Midbrain (tissue), 1 donor: ENCODE measurements at places on chromosomes 12 and 14.

- no peak for DNase-seq
These were observed 7.0 kb downstream of the PSMB11 start for GRCh38 chr14:23049011-23049410.

GRCh38 chr14:32762886-32763285, 175.8 kb upstream of the NPAS3 start:
- DNase-seq, result no peak

- no peak for DNase-seq
These were observed 12.5 kb downstream of the SELPLG start for GRCh38 chr12:108621161-108621560.

DNA sequence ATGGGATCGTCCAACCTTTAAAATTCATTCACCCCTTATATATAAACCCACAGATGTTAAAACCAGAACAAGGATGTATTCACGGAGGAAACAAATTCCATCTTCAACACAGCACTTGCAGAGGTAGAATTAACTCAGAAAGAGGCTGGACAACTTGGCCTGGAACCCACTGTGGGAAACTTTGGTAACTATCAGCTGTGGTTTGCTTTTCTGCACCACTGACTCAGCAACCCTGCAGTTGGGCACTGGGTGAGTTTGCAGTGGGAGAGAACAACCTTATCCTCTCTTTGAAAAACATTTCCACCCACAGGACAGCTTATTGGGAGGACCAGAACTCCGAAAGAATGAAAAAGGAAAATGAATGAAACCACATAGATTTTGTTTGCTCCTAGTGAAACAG, 66.3 kb downstream of the ZNF664 start:
- DNase-seq, result no peak

DNA sequence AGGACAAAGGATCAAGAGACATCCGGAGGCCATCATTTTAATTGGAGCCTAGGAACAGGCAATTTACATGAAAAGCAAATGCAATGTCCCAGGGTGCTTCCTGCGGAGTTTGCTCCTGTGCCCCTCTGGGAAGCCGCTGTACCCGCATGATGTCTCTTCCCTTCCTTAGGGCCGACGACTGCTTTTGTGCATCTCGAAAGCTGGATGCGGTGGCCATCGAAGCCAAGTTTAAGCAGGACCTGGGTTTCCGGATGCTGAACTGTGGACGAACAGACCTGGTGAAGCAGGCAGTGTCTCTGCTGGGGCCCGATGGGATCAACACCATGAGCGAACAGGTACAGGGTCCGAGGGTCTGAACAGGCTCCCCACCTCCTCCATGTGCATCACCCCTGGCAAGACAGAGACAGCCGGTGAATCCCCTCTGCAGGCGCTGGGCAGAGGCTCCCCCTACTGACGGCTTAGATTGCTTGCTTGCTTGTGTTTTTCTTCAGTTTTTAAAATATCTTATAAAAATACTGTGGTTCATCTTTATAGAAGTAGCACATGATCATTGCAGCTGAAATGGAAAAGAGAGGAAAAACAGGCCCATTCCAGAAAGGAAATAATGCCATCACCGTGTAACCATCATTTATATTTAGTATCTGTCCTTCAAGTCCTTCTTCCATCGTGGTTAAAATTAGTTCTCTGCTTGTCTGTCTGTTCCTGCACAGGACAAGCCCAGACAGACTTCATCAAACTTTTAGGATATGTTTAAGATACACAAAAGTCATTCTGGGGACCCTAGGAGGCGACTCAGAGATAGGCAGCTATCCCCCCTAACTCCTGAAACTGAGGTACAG, 75.4 kb upstream of the PWP1 start:
- DNase-seq, result no peak

DNA sequence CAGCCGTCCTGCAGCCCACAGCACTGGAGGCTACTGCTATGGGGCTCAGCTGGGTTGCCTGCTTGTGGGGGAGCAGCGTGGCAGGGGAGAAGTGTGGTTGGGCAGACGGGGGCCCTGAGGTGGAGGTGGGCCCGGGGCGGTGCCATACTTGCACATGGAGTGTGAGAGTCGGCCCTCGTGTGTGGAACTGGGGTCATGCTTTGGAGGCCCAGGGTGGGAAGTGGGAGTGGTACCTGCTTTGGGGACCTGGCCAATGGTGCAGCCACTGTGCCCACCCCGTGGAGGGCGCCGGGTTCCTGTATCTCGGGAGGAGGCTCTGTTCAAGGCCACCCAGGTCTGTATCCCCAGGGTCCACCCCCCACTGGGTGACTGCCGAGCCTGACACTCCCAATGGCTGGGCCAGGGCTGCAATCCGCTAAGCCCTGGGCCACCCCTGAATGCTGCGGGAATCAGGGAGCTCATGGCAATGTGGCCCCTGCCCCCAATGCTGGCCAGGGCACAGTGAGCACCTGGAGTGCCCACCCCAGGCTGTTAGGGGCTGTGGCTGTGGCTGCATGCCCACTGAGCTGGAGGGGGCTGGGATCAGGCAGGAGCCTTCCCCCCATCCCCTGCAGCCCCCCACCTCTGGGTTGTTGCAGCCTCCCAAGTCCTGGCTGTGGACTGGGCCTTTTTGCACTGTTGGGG, 157.9 kb upstream of the SLC38A2 start:
- no peak for DNase-seq

GRCh38 chr14:87992346-87992717, 650 bp downstream of the GALC start:
- peak; percentile 69 for DNase-seq

- peak; percentile 39 for DNase-seq
These were observed 58.1 kb upstream of the CCND2 start for GRCh38 chr12:4215229-4216186.

GRCh38 chr14:59116984-59117415, 71.5 kb upstream of the DAAM1 start:
- DNase-seq, result no peak

GRCh38 chr14:30312214-30312613, 246.7 kb upstream of the G2E3 start:
- no peak for DNase-seq

DNA sequence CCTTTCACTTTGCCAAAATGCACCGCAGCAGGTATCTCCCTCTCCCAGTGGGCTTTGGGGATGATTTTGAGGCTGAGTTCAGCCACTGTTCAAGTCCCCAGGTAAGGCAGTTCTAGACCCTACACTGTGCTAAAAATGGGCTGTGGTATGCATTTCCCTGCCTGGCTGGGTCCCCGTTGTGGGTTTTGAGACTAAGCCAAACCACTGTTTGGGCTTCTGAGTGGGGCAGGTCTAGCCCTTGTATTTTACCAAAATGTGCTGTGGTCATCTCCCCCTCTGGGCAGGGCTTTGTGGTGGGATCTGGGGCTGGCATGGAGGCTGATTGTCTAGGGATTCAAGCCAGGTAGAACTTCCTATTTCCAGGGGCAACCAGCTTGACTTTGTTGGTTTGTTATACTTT, 13.6 kb upstream of the OR4Q3 start:
- no peak for DNase-seq

- DNase-seq, result no peak
These were observed 160.1 kb downstream of the PDZRN4 start for GRCh38 chr12:41348198-41348597.

DNA sequence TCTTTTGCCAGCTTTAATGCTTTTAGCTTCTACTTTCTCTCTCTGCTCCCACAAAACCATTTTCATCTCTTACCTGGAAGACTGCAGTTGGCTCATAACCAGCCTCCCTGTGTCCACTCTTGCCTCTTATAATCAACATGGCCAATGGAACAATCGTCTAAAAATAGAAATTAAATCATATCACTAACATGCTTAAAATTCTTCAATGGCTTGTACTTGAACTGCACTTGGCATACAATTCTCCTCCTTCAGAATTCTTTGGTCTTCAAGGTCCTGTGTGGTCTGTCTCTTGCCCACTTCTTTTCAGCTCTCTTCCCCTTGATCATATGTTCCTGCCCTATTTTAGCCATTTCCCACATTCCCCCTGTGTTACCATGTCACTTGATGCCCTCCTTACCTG, 342.2 kb downstream of the ATP23 start:
- DNase-seq, result no peak

GRCh38 chr14:49679271-49679670, 8.7 kb downstream of the POLE2 start:
- no peak for DNase-seq

- DNase-seq, result no peak
These were observed 196.1 kb downstream of the TBX5 start for GRCh38 chr12:114209861-114210260.

GRCh38 chr12:28568118-28568517, 377.9 kb downstream of the CCDC91 start:
- DNase-seq, result no peak

GRCh38 chr14:41403360-41403759, 203.3 kb upstream of the LRFN5 start:
- DNase-seq, result no peak

- no peak for DNase-seq
These were observed 12.3 kb downstream of the ALDH1L2 start for GRCh38 chr12:105071981-105072380.

DNA sequence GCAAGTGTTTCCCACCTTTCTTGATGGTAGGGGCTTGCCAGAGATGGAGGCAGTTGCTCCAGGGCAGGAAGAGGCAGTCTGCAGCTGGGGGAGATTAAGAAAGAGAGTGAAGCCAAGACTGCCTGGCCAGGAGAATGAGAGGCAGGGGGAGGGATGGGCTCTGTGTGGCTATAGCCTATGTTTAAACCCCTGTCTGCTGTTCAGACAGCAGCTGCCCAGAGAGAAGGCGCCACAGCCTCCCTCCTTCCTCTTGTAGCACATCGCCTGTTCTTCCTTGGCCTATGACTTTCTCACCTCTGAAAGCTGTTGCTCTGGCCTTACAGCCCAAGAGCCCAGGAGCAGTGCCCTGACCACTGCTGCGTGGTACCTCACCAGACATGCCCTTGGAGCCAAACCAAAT, 61.7 kb downstream of the EMP1 start:
- DNase-seq, result no peak

DNA sequence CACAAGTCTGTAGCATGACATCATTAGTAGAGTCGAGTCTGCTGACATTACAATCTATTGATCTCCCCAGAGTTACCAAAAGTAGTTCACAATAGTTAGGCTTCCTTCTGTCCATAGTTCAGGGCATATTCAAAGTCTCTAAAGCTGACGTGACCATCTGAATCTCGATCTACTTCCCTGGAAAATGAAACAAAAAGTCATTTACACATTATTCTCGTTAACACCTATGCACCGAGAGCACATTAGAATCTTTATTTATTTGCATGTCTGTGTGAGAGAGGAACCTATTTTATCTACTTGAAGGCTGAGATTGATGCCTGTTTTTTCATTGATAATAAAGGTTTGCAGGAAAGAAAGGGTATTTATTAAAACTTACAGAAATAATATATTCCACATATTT, 157.4 kb downstream of the EFCAB11 start:
- no peak for DNase-seq

- DNase-seq, result no peak
These were observed 20.6 kb upstream of the CLEC2D start for GRCh38 chr12:9648701-9649531.

DNA sequence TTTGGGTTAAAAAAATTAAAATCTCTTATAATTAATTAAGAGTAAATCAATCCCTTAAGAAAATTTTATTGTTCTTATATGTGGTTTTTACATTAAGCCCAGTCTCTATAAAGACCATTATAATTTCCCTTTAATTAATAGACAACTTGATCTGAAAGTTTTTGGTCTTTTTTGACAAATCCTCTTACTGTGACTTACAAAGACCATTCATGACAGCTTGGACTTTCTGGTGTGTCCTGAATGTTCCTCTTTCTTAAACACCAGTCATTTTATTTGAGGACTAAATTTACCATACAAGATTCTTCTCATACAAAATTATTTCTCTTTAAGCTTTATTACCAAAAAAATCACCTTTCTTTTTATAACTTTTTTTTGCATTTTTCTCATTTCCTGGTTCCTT, 368.3 kb downstream of the ADGRD1 start:
- no peak for DNase-seq

- DNase-seq, result no peak
These were observed at the start of gene PRICKLE1 for GRCh38 chr12:42589465-42590329. TSS of gene PRICKLE1 (minus strand) at chr12:42589746. CDS start at chr12:42472516, 117,230 bp downstream.

DNA sequence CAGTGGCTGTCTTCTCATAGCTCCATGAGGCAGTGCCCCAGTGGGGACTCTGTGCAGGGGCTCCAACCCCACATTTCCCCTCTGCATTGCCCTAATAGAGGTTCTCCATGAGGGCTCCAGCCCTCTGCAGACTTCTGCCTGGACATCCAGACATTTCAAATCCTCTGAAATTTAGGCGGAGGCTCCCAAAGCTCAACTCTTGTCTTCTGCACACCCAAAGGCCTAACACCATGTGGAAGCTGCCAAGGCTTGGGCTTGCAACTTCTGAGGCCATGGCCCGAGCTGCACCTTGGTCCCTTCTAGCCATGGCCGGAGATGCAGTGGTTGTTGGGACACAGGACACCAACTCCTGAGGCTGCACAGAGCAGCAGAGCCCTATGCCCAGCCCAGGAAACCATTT, 20.5 kb upstream of the PPP2R5C start:
- DNase-seq, result no peak

DNA sequence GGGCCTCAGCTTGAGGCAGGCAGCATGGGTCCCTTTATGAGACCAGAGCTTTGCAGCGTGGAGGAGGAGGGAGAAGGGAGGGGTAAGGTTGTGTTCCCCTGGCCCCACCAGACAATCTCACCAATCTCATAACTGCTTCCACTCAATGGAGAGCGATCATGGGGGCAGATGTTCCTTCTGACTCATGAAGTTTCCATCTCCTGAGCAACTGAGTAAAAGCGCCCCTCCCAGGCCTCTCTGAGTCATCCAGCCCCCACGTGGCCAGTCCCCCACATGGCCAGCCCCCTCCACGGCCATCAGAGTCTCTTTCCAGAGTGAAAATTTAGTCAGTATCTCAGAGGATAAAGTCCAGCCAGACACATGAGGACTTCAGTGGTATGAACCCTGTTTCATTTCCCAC, 39.2 kb upstream of the PLXNC1 start:
- DNase-seq, result no peak

- no peak for DNase-seq
These were observed 306.1 kb downstream of the ZFP36L1 start for GRCh38 chr14:68486809-68487208.

DNA sequence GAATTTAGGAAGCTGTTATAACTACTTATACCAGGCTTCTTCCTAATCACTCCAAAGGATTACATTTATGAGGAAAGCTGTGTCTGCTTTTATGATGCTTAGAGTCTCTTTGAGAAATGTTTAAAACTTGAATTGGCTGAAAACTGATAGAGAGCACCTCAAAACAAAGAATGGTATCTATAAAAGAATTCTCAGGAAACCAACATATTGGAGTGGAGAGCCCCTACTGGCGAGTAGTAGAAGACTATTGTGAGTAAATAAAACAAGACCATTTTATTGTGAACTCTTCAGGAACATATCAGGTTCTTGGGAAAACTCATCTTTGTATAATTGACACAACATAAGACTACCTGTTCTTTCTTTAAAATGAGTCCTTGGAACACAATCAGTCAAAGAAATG, 578.6 kb downstream of the RERGL start:
- no peak for DNase-seq

- no peak for DNase-seq
These were observed 172.8 kb downstream of the TMEM132C start for GRCh38 chr12:128439796-128440195.

- DNase-seq, result no peak
These were observed 9.2 kb downstream of the ASCL4 start for GRCh38 chr12:107783406-107784376.
